M059J (cell line): ENCODE measurements at places on chromosomes 2 and 18.

DNA sequence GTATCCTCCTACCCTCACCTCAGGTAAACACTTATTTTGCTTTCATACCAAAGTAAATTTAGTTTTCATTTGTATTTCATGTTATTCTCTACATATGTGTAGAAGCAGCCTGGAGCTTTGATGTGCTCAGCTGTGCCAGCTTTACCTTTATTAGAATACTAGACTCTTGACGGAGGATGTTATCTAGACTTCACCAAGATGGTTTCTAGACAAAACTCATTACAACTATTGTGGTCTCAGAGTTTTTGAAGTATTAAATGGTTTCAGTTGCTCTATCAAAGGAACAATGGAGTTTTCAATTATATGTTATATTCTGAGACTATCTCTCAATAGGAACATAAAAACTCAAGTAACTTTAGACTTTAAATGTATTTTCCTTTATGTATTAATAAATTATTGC is 5.0 kb upstream of the IL18RAP start:
- DNase-seq, result no peak

DNA sequence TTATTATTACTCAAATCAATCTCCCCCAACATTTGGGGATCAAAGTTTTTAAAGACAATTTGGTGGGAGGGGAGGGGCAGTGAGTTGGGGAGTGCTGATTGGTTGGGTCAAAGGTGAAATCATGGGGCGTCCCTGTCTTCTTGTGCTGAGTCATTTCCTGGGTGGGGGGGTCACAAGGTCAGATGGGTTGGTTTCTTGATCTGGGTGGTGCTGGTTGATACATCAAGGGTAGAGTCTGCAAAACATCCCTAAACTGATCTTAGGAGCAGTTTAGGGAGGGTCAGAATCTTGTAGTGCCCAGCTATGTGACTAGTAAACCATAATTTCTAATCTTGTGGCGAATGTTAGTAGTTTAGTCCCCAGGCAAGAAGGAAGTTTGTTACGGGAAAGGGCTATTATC is 67.4 kb downstream of the MOGAT1 start:
- peak; percentile 7 for DNase-seq

- peak; percentile 88 for DNase-seq
Observed at GRCh38 chr2:176001916-176002687, at the start of gene LNPK. Gene LNPK, minus strand, starts transcription at chr2:176002267. Its CDS starts 6,683 bp downstream, at chr2:175995584.

DNA sequence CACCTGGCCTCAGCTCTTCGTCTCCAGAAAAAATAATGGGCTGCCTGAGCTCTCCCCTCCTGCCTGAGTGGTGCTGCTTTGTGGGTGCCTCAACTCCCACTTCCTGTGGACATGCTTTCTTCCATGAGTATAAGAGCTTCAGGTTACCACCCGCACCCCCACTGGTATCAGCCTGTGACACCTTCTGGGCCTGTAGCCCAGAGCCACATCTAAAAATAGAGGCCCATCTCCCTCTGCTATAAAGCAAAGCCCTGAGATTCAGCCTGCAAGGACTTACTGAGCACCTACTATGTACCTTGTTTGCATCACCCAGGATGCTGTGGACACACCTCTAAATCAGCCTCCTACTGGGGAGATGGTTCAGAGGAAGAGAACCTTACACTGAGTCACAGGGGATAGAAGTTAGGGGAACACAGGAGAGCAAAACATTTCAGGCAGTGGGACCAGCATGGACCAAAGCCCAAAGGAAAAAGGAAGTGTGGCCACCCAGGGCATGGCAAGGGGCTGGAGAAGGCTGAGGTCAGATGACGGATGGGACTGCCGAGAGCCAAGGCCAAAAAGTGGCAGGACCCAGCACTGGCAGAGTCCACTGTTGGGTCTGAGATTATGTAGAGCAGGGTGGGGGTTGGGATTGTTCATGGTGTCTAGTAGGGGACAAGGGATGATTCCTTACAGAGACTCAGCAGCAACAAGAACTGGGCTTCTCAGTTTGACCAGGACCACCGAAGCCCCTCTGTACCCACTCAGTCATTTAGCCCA is 123.7 kb upstream of the PPP1CB start:
- peak; percentile 64 for DNase-seq

DNA sequence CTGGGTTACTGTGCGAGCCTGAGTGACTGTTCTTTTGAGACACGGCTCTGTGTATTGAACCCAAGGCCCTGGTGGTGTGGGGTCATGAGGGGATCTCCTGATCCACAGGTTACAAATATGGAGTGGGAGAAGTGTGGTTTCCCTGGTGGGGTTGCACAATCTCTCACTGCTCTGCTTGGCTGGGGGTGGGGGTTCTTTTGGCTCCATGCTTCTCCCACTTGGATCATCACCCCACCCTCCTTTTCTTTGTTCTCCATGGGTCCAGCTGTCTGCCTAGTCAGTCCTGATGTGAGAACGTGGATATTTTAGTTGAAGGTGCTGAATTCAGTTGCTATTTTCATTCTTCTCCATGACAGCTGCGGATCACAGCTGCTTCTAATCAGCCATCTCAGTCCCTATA is 37.8 kb downstream of the AGPS start:
- no peak for DNase-seq

DNA sequence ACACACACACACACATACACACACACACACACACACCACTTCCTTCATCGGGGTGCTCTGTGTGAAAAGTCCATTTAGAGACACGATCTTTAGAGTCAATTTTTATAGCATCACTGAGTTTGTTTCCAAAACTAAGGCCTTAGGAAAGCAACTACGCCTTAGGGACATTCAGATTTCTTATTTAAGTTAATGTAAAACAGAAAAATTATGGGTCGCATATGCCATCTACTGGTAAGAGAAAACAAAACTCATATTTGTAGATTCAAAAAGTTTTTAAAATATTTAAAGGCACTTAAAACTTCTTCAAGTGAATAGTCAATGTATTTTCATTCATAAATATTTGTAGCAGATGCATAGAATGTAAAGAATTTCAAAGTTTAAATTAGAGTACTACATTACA is 166.2 kb downstream of the ATAD2B start:
- peak; percentile 27 for DNase-seq

DNA sequence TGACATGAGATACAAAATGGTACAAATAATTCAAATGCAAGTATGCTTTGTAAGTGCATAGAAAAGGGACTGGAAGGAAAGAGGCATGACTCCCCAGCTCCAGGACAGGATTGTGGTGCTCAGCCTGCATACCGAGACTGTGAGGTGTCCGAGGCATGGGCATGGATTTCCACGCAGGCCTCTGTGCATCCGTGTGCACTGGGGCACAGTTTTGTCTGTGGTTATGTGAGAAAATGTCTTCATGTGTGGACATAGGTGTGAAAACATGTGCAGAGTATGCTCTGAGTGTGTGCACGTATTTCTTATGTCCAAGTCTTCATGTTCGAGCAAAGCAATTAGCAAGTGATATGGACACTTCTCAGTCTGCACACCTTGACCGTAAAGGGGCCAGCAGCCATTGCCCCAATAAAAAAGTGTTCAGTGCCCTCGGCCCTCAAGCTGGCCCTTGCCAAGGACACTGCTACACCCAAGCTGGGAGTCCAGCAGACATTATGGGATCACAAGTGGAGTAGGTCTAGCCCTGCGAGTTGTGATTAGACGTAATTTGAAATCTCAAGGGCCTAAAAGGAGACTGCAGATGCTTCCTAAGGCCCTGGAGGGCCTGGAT is 120.7 kb downstream of the CYP26B1 start:
- DNase-seq, result peak; percentile 21

DNA sequence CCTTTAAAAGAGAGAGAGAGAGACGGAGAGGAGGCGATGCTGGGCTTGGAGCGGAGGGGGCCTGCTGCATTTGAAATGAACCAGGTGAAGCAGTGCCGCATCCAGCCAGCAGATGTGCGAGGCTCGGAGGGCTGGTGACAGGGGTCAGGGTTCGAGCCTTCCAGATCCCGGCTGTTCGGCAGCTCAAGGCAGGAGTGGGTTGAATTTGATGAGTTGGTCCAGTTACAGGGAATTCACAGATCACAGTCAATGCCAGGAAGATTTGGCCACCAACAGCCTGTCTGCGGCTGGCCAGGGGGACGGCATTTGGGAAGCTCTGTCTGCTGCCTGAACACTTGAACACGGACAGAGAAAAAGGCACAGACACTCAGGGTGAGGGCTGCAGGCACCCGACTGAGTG is 48.6 kb downstream of the PTGR3 start:
- DNase-seq, result no peak

- DNase-seq, result peak; percentile 55
Observed at GRCh38 chr2:75574106-75574505, 13.4 kb upstream of the EVA1A start.

DNA sequence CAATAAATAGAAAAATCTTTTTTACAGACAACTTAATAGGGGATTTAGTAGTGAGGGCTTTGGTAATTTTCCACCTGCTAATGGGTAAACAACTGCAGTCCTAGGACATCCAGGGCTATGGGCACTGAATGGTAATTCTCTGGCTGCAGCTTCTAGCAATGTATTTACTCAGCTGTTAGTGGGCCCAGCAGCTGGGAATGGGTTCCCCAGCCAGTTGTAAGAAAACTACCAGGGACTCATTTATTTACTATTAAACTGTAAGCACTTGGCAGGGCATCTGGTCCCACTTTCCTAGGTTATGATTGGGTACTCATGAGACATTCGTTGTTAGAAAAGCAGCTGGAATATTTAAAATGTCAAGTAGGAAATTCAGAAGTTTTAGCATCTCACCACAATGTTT is 363.8 kb upstream of the TRIB2 start:
- DNase-seq, result no peak

DNA sequence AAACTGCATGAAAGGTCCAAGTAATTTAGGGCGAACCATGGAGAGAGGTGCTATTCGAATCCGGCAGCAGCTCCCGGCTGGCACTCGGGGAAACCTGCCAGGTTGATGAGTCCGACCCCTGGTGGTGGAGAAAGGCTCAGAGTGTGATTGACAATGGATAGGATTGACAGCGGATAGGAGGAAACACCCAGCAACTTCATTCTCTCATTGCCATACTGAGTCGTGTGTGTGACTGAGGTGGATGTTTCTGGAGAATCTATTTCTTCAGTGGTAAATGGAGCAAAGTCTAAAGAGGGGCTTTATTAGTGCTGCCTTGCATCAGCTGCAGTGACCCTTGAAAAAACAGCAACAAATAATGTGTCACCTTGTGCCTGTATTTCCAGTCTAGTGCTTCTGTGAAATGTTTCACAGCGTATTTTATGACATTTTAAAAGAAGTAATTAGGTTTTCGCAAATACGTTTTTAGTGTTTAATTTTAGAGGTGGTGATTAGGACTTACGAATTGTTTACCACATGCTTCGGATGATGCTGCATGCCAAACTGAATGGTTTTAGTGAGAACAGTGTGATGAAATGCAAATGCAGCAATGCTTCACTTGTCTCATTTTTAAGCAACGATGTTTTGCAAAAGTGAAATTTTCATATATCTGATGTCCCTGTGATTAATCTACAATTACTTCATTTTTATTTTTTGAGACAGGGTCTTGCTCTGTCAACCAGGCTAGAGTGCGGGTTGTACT is 102.0 kb downstream of the DCDC2C start:
- DNase-seq, result peak; percentile 25

DNA sequence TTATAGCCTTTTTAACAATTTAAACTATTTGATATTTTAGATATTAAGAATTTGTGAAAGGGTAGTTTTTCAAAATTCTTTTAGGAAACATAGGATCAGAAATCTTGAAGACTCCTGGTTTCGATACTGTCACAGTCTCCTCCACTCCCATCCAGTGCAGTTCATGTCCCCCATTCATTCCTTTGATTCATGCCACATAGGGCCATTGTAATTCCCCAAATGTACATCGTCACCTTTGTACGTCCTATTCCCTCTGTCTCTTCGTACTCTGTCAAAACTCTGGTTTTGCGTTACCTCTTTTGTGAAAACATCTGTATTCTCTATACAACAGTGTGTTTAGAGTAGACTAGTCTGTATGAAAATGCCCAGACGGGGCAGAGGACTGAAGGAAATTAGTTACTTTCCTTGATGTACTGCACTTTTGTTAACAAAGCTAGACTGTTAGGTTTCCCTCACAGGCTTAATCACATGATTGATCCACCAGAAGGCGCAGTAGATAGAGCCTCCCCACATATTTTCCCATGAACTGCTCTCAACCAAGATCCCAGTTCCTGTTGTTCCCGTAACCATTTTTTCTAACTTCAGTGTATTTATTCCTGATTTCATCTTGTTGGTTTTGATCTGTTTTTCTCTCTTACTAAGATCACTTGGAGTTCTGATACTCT is 2.5 kb downstream of the MRPL35 start:
- no peak for DNase-seq

DNA sequence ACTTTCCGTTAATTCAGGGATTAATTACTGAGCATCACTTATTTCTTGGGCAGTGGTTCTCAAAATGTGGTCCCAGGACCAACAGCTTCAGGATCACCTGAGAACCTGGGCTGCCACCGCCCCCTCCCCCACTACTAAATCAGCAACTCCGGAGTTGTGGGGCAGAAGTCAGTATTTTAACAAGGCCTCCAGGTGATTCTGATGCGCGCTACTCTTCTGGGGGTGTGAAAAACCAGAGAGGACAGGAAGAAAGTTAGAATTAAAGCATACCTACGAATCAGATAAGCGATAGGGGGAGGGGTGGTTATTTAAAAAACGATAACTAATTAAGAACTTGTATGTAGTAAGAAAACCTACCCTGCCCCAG is 319 bp downstream of the ZSCAN30 start:
- no peak for DNase-seq

DNA sequence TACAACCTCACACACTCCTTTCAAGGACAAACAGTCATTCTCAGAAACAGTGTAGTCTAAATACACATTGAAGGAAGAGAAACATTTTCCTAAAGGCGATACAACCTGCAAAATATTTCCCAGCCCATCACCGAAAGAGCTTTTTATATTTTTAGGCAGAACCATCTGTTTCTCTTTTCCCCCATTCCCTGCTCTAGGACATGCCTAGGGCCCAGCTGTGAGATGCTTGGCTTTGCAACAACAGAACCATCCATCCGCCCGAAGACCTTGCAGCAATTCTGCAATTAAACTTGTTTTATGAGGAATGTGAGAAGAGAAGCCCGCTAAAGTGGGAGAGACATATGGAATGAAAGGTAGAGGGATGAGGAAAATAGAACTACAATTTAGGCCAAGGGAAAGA is 105.6 kb upstream of the RFX8 start:
- DNase-seq, result no peak

DNA sequence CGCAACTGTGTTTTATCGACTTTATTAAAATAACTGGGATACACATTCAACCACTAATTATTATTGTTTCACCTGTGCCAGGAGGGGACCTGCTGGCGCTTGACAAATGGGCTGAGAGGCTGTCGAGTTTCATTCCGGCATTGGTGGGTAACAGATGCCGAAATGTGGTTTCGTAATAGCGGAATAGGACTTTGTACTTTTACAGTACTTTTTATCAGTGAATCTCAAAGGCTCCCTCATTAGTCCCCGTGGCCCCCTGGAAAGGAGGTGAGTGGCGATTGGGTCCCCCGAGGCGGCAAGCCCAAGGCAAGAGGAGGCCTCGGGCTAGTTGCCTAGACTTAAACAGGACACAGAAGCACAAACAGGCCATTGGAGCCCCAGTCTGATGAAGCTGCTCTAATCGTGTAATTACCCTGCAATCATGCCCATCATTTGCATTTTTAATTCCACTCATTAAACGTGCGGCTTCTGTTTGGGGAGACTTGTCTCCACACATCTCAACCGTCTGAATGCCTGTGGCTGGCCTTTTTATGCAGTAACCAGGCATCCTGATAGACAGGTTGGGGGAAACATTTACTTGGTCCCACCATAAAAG is 193.2 kb downstream of the INO80D start:
- DNase-seq, result no peak
